ENCODE measurements at places on chromosomes 12 and 14. TPM values are rescaled to one million over a fixed set of nuclear protein-coding genes. Genes with fewer than 3 reads are reported as not detected.

The CMA1 gene
- total RNA-seq: not detected

The BICDL1 gene
- total RNA-seq: 11.7 TPM

The ITPR2 gene
- total RNA-seq: 72.4 TPM

The SIX6 gene
- not detected for total RNA-seq

The SYNDIG1L gene
- total RNA-seq: 0.34 TPM

The ZDHHC22 gene
- total RNA-seq: 0.13 TPM

The SERPINA12 gene
- total RNA-seq: not detected

The CCDC177 gene
- total RNA-seq: 0.22 TPM

The KCNH5 gene
- total RNA-seq: 3.1 TPM
